Daoy (cell line): ENCODE measurements at places on chromosomes 3 and 15. TPM values are rescaled to one million over a fixed set of nuclear protein-coding genes. Genes with fewer than 3 reads are reported as not detected.
A peak's percentile ranks its signal among the peaks of the same experiment; 100 is the strongest.

The SCG3 gene
- 0.86 and 2.4 TPM in 2 replicates for total RNA-seq

GRCh38 chr3:71228156-71228866 lies 355.2 kb downstream of the FOXP1 start:
- no peak for DNase-seq

The CADM2 gene
- 0.46 TPM in 1 of 2 replicates, not detected in the other for total RNA-seq

- no peak for DNase-seq
Observed at GRCh38 chr15:40461958-40462357, 8.8 kb upstream of the CHST14 start.

DNA sequence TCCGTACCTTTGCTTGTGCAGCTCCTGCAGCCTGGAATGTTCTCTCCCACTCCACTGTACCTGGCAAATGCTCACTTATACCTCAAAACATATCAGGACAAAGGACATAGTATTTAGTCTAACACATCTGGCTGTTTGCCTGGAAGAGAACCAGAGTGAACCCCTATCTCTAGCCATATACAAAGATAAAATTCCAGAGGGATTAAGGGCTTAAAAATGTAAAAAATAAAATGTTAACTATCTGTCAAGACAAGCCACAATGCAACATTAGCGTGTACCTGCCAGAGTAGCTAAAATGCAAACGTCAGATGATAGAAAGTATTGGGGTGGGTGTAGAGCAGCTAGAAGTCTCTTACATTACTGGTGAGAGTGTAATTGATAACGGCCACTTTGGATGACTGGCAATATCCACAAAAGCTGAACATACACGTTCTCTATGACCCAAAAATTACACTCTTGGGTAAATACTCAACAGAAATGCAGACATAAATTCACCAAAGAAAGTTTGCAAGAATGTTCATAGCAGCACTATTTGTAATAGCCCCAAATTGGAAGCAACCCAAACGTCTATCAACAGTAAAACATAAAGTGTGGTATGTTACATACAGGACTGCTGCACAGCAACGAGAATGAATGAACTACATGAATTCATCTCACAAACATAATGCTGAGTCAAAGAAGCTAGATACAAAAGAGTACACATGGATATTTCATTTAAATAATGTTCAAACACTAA lies 18.2 kb upstream of the ADPGK start:
- no peak for DNase-seq

The ZBTB47 gene
- total RNA-seq, result 2.5 and 5.7 TPM in 2 replicates

DNA sequence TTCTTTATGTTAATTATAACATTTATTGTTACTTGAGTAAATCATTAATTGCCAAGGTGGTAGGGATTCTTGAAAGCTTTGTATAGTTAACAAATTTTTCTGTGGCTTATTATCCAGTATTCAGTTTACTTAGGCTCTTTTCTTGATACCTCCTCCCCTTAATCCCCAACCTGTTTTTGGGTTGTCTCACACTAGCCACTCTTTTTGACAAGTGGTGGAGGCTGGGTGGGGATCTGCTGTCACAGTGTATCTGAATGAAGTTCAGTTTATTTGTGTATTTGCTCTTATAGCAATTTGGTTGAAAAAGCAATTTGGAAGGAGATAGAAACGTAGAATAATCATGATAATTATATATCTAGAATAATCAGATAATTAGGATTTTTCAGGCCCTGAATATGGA lies 43.8 kb downstream of the STT3B start:
- no peak for DNase-seq

- DNase-seq, result no peak
Observed at GRCh38 chr3:170225166-170225565, 2.9 kb downstream of the PRKCI start.

DNA sequence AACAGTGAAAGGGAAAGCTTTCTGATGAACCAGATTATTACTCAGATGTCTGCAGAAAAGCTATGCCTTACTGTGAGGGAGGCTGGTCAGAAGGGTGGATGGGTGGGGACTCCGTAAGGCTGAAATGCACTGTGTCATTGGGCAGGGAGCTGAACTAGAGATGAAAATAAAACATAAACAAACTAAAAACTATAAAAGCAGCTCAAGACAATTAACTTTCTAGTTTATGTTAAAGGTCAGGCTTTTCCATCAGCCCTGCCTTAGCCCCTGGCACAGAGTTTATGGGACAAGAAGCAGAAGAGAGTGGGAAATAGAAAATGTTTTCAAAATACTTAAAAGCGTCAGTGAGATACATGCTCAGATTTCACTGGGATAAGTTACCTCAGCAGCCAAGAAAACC lies 310.0 kb upstream of the UBE2E2 start:
- DNase-seq, result no peak

DNA sequence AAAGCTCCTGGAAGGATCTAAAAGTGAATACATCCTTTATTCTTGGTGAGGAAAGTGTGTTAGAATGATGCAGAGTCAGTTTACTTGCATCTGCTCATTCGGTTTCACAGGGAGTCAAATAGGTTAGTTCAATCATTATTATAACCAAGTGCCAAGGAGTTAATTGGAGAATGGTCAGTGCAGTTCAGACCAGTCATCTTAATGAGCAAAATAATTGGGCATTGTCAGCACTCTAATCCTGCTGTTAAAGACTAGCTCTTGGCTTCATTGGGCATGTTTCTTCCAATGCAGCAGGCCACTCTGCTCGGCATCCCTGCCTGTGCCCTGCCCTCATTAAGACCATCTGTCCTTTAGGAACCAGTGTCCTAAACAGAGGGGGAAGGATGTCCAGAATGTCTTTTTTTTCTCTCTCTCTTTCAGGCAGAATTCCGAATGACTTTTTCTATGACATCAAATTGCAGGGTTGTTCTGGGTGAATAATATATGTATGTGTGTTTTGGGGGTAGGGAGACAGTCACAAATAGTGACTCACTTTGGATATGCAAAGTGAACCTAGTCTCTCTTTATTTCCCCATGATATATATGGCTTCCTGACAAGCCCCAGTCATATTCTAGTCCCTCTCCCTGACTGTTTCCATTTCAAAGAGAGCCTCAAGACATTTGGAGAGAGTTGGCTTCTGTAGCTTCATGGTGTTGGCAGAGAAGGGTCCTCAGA lies 205.4 kb upstream of the TRIM42 start:
- peak; percentile 11 for DNase-seq
